T-cell (primary cell): ENCODE measurements at places on chromosomes 6 and 20.

DNA sequence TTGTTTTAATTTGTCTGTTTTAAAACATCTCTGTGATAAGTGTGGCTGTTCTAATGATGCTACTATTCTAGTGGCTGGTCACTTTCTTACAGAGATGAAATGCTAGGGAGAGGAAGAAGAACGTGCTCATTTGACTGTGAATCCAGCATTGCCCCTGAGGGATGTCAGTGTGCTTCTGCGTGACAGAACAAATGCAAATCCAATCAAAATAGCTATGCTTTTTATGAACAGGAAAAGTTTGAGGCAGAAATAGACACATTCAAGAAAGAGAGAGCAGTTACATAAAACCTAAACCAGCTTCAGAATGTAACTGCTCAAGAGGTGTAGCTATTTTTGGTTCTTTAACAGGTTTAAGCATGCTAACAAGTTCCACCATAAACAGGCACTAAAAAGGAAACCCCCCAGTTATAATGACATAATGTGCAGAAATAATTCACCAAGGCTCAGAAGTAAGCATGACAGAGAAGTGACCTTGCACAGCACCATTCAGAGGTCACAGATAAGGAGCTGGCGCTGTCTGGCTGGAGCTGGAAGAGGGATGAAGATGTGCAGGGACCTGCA, 385.3 kb downstream of the EPM2A start:
- DNase-seq, result no peak

DNA sequence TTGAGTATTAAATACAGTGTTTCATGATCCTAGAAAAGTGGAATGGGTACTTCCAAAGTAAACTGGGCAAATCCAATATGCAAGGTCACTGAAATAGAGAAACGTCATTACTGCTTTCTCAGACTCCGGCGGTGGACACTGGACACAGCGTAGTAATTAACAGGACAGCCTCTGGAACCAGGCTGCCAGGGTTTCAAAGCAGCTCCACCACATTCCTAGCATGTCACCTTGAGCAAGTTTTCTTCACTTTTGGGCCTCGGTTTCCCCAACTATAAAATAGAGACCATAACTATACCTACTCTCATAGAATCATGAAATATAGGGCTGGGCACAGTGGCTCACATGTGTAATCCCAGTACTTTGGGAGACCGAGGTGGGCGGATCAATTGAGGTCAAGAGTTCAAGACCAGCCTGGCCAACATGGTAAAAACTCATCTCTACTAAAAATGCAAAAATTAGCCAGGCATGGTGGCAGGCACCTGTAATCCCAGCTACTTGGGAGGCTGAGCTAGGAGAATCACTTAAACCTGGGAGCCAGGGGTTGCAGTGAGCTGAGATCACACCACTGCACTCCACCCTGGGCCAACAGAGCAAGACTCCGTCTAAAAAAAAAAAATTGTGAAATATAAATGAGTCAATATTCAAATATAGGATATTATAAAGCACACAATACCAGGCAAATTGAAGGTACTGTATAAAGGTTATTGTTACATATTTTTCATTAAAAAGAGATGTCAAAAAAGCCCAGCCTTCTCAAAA, 24.9 kb downstream of the ARHGAP18 start:
- no peak for DNase-seq

GRCh38 chr6:110878751-110879522, 4.4 kb downstream of the AMD1 start:
- DNase-seq, result peak; percentile 24

- DNase-seq, result no peak
Measured at GRCh38 chr6:130964289-130964688, 98.8 kb downstream of the EPB41L2 start.

DNA sequence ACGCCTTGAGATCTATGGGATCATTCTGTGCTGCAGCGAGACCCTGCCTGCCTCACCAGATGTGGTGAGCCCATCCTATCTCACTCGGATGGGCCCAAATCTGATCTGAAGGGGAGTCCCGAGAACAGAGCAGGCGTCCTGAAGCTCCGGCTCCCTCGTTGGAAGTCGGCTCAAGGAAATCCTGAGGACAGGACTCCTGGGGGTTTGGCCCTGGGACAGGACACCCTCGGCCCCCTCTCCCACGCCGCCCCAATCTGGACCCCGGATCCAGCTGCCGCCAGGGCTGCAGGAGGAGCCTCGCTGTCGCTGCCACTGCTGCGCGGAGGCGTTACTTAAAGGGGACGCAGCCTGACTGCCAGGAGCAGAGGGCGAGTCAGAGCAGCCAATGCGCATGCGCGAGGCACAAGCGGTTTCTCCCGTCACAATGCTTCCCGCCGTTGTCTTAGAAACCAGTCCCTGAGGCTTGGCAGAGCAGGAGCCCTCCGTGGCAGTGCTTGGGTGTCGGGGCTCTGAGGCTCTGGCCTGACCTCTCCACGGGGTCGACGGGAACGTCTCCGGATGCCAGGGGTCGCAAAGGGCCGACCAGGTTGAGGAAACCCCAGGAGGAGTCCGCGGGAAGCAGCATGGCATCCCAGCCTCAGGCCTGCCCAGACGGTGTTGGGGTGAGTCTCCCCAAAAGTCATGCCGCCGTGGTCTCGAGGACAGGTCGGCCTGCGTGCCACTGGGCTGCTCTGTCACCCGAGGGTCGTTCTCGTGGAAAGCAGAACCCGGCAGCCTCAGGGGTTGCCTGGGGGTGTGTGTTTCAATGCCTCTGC, 1567.8 kb upstream of the DEFB115 start:
- peak; percentile 11 for DNase-seq

DNA sequence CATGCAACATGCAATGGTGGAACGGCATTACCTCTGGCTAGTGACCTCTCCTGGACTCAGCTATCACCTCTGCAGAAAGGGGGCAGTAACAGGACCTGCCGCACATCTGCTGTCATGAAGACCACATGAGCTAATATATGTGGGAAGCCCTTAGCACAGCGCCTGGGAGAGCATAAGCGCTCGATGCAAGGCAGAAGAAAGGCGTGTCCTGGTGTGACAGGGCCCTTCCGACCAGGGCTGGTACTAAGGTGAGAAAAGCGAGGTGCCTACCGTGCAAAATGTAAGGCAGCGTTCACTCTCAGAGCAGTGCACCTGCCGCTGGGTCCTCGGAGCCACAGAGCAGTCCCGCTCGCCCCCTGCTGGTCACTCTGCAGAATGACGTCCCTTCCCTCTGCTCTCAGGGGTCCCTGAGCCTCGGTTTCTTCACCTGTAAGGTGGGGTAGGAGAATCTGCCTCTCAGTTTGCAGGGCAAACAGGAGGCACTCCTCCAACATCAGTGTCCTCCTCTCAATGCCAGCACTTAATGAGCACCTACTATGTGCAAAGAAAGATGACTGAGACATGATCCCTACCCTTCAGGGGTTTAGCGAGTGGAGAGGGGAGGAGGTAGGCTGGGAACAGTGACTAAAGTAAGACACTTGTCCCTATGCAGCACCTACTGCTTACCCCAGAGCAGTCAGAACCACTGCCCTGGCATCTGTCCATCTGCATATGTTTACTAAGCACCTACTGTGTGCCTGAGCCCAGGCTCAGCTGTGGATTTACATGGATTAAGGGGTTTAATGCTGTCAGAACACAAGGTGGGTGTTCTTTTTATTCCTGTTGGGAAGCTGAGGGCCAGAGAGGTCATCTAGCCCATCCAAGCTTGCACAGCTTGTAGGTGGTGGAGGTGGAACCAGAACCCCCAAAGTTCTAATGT, 41.1 kb upstream of the PTGIS start:
- DNase-seq, result peak; percentile 67

DNA sequence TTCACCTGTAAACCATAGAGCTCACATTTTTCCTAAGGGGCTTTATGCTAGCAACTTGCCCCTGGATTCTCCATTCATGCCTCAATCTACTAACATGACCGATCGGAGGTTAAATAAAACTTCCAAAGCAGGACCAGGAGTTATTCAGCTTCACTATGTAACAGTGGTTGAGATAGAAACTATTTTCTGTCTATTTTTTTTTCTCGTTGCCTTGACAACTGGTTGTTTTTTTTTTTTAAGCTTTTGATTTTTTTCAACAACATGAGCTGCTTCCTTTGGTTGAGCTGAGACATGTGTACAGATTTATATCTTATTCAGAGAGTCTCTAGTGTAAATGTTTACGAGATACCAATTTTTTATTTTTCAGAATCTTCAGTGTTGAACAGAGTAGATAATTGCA, 85.7 kb downstream of the SHLD1 start:
- no peak for DNase-seq

GRCh38 chr20:2172305-2173175, 70.9 kb downstream of the STK35 start:
- DNase-seq, result peak; percentile 66

DNA sequence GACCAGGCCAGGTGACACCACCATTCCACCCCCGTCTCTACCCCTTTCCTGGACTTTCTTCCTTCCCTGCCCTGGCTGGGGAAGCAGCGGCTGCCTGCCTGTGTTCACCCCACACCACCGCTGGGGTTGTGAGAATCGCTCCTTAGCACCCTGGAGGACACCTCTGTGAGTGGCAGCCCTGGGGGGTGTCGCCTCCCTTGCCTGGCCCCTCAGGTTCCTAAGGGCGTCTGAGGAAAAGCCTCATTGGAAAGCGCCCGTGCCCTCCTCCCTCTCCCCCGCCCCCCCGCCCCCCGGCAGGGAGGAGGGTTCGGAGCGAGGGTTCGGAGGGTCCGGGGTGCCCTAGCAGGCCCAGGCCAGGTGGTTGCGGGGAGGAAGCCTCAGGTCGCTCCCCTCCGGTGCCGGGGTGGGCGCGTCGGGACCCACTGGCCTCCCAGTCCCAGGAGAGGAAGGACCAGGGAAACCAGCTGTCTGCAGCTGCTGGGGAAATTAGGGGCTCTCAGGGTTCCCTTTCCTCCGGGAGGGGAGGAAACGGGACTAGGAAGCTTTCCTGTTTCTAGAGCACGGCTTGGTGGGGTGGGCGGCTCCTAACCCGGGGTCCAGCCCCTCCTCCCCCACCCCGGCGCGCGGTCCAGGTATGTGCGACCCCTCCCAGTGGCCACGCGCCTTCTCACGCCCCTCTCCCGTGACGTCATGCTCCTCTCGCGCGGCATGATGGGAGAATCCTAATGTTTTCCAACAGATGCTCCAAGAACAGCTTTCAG, at the start of gene PHACTR3:
TSS of gene PHACTR3 (plus strand) at position 760 of the 761 bp plus-strand sequence. CDS start 475 bp downstream, outside the sequence.
- DNase-seq, result no peak

GRCh38 chr20:11776687-11777086, 141.0 kb upstream of the BTBD3 start:
- no peak for DNase-seq

DNA sequence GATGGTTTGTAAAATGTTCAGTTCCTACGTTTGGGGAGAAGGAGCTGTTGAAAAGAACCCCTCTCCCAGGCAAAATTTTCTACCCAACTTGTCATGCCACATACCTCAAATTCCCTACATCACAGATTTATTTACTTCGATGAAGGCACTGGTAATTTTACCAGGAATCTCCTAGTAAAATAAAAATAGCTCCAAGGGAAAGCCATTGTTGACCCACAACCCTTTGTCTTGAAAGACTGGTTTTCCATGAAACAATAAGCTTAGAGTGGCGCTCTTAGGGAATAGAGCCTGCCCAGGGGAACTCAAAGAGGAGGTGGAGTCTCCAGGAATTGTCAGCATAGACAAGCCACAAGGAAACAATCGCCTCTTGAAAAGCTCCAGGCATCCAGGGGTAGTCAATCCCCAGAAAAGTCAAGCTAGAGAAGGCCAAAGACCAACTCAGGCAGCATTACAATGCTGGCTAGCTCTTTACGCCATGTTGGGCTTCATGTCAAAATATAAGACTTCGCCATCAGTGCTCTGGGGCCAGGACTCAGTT, 99.2 kb upstream of the RREB1 start:
- DNase-seq, result no peak

GRCh38 chr6:164069350-164069990, 655.0 kb downstream of the QKI start:
- DNase-seq, result no peak

DNA sequence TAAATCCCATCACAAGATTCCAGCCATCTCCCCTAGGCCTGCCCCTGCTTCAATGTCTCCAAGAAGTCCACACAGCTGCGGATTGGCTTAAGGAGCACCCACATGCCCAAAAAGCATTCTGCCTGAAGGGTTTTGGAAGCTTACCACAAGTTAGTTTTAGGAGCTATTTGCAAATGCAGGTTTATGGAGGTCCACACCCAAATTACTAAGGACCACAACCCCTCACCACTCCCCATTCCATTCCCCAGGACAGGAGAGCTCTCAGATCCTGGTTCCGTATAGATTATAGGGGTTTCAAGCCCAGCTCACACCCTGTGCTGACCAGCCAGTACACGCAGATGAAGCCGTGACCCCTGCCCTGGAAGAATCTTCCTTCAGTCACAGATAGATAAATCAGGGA, 24.3 kb upstream of the PXDC1 start:
- DNase-seq, result no peak

DNA sequence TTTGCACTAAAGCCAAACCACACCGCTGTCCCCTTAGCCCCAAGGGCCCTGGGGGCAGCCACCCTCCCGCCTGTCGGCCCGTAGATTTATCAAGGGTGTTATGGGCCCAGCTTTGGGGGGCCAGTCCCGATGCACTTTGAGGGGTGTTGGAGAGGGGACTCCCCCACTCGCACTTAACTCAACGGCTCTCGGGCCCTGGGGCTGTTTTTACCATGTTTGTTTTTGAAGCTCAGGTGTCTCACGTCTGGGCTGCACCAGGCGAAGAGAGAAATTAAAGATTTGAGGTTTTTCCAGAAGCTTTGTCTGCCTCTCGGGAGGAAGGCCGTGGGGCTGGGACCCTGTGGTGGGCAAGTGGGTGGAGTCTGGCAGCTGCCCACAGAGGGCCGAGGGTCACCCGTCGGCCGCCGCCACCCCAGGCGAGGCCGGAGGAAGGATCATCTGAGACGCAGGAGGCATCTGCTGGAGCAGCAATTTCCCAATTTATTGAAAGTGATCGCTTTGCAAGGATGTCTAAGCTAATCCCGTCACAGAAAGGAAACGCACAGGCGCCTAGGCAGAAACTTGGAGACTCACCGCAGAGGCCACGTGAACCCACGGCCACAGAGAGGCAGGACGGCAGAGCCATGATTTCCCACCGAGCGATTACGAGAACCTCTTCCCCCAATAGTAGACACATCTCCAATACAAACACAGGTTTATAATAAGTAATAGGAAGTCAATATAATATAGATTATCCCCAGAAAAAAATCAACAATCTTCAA, 3.8 kb downstream of the SLC2A4RG start:
- no peak for DNase-seq

DNA sequence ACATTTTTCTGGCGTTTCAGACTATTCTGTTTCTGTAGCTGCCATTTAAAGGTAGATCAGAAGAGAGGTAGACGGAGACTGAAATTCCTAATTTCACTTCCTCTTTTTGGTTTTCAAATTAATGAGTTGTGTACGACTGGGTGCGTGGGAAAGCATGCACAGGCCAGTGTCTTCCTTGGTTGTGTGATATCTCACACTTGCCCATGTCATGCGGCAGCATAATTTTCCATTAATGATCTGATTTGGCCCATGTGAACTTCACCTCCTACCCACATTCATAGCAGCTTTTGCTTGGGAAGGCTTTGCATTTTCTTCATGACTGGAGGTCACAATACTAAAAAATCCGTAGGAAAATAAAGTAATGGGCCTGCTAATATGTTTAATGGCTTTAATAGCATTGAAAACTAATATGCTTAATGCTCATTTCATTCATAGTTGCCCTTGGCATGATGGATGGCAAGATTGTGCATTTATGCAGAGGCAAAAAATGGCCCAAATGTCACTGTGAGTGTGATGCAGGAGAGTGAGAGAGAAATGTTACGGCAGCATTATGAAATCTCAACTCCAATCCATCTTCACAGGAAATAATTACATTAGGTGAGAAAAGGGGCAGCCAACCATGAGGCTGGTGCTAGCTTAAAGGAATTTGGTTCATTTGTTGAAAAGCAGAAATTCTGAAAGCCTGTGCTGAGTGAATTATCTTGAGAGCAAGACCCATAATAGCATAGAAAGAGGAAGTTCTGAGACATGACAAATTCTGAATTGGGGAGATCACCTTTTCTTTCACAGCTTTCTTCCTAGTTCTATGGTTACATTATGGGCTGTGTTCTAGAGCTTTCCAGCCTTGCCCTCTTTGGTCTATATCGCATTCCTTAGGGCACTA, 69.0 kb upstream of the UST start:
- DNase-seq, result no peak
